ENCODE measurements at places on chromosomes 4 and X.

- no peak for DNase-seq
Measured at GRCh38 chr4:85166318-85166717, 199.8 kb upstream of the WDFY3 start.

GRCh38 chr4:168659741-168660465, 163.1 kb downstream of the PALLD start:
- no peak for DNase-seq

DNA sequence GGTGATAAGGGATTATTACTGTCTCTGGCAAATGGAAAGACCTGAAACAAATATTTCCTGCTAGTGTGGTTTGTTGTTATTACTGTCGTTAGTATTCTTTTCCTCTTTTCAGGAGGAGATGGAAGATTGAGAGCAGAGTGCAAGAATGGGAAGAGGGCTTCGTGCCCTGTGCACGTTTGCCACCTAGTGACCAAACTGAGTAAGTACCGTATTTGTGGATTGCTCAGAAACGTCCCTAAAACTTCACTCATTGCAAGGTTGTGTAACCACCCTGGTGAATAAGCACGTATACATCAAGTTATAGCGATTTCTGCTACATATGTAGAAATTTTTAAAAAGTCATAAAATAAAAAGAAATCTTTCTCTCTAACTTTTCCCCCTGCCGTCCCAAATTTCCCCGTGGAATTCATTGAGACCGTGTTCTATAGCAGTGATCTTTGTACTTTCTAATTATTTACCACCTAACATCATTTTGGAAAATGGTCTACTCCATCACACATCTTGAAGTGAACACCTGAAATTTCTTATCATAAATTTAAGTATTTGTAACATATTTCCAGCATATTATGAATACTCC, 24.3 kb downstream of the LINC00632 start:
- no peak for DNase-seq

DNA sequence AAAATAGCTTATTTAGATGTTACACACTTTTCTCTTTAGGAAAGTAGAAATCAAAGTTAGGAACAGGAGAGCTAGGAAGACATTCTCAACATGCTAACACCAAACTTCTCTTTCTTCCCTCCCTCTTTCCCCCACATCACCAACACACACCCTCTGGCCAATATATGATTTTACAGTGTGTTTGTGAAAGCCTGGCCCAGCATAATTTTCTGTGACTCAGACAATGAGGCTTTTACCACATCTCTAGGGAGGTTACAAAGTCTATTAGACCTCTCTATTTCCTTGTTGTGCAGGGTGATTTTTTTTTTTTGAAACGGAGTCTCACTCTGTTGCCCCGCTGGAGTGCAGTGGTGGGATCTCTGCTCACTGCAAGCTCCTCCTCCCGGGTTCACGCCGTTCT, 189.9 kb downstream of the AASDH start:
- no peak for DNase-seq

DNA sequence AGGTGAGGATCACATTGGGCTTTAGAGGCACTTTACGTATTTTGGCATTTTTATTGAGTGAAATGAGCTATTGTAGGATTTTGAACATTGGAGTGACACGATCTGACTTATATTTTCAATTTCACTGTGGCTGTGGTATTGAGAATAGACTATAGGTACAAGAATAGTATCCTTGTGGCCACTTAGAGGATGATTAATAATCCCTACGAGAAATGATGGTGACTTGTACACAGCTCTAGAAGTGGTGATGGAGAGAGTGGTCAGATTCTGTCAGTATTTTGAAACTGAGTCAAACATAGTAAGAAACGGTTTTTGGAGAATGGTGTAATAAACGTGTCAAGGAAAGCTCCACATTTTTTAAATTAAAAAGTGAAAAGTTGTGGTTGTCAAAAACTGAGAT, 494.7 kb downstream of the EPHA5 start:
- no peak for DNase-seq

- DNase-seq: no peak
Measured at GRCh38 chrX:39476604-39477021, 621.1 kb downstream of the BCOR start.

GRCh38 chr4:184166736-184167135, 50.9 kb downstream of the ENPP6 start:
- DNase-seq: no peak

All from CD4-positive, alpha-beta T cell treated with Interleukin-1 beta for 1 hour (primary cell).